Naive thymus-derived CD8-positive, alpha-beta T cell (primary cell): ENCODE measurements at places on chromosomes 2 and 18. TPM values are rescaled to one million over a fixed set of nuclear protein-coding genes. Genes with fewer than 3 reads are reported as not detected.

- no peak for DNase-seq
- no peak overlapping the region for H3K4me3 ChIP-seq
- H3K27ac ChIP-seq = no peak overlapping the region
- H3K36me3 ChIP-seq = no peaks in the 10 kb centered on the region
Measured at GRCh38 chr2:8997631-8998030, 5.9 kb downstream of the MBOAT2 start.

DNA sequence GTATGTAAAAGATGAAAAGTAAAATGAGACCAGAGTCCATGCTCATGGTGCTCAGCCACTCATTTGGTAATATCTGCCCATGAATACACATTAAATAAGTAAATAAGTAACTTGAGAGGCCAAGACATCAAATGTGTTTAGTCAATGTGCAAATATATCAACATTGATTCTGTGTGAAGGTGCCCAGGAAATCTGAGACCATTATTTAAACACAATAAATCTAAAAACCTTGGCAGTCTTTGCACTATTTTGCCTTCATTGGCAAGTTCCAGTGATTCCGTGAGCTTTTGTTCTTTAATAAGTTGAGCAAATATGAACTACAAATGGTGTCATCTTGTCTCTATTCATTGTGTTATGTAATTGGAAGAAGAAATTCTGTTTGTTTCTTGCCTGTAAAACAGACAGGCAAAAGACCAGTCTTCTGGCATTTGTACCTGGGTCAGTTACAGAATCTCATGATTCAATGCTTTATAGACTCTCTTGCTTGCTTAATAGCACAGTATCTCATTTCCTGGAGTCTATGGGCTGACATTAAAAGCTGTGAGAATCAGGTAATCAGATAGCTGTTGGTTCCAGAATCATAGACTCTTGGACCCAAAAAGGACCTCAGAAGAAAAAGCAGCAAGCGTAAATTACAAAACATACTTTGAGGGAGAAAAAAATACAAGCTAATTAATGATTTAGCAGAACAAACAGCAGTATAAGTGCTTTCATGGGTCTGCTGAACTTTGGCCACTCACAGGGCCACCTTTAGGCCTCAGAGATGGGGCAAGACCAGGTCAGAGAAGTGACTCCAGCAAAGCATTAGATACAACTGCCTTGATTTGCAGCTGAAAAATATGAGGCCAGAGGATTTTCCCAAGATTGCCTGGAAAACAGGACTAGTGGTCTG, 20.0 kb upstream of the SERPINB3 start:
- no peak overlapping the region for H3K27ac ChIP-seq
- no peak overlapping the region for H3K4me3 ChIP-seq
- H3K4me1 ChIP-seq = no peaks in the 10 kb centered on the region
- H3K36me3 ChIP-seq = no peaks in the 10 kb centered on the region
- peaks cover 11% of the 10 kb centered on the region for H3K27me3 ChIP-seq

DNA sequence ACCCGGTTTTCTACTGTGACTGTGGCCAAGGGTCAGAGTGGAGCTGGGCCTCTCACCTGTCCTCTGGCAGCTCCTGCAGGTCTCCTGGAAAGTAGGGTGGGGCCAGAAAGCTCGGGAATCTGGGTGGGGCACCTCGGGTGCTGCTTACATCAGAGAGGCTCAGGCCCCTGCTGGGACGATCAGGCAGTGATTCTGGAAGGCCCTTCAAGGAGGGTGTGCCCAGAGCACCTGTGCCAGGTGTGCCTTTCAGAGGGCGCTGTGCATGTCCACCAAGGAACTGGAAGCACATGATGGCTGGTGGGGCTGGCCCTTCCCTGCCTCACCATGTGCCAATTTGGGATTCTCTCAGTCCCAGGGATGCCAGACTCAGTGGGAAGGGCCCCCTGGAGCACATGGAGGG, 44.0 kb downstream of the ATP6V1C2 start:
- peaks cover 2% of the 10 kb centered on the region for H3K27me3 ChIP-seq
- H3K4me1 ChIP-seq = no peaks in the 10 kb centered on the region
- no peak overlapping the region for H3K4me3 ChIP-seq
- no peak for DNase-seq
- no peaks in the 10 kb centered on the region for H3K36me3 ChIP-seq
- H3K27ac ChIP-seq = no peak overlapping the region

DNA sequence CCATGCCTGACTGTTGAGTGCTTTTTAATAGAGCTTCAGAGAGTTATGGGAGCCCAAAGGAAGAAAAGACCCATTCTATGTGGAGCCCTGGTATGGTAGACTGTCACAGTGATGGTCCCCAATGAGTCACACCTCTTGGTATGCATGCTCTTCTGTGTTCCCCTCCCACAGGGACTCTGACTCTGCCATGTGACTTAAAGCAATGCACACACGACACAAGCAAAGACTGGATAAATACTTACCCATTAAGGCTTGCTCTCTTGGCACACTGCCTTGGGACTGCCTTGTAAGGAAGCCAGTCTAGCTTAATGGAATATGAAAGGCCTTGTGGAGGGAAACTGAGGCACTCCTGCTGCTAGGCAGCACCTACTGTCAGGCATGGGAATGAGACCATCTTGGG, 16.7 kb upstream of the DTNB start:
- no peaks in the 10 kb centered on the region for H3K4me1 ChIP-seq
- no peak for DNase-seq
- H3K27me3 ChIP-seq = no peaks in the 10 kb centered on the region
- no peak overlapping the region for H3K27ac ChIP-seq
- no peak overlapping the region for H3K4me3 ChIP-seq

DNA sequence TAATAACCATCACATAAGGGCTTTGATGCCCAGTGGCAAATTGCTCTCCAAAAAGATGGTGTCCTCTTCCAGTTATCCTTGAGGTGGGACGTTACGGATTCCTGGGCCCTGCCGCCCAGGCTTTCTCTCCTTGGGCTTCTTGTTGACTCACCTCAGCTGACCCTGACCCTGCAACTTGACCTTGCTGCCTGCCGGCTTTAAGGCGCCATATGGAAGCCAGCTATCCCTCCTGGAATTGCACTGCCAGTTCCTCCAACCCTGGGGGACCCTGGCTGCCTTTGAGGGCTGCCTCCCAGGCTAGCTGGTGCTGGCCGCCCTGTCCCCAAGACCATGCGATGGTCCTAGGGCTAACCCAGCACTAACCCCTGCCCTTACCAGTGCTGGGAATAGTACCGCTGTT, 28.3 kb upstream of the B3GNT7 start:
- H3K36me3 ChIP-seq = no peaks in the 10 kb centered on the region
- no peak overlapping the region for H3K4me3 ChIP-seq
- no peak overlapping the region for H3K27ac ChIP-seq
- DNase-seq = no peak
- H3K27me3 ChIP-seq = no peaks in the 10 kb centered on the region

NXPH2 gene
- total RNA-seq = not detected
